T-helper 17 cell (primary cell): ENCODE measurements at places on chromosomes 16 and 17.

DNA sequence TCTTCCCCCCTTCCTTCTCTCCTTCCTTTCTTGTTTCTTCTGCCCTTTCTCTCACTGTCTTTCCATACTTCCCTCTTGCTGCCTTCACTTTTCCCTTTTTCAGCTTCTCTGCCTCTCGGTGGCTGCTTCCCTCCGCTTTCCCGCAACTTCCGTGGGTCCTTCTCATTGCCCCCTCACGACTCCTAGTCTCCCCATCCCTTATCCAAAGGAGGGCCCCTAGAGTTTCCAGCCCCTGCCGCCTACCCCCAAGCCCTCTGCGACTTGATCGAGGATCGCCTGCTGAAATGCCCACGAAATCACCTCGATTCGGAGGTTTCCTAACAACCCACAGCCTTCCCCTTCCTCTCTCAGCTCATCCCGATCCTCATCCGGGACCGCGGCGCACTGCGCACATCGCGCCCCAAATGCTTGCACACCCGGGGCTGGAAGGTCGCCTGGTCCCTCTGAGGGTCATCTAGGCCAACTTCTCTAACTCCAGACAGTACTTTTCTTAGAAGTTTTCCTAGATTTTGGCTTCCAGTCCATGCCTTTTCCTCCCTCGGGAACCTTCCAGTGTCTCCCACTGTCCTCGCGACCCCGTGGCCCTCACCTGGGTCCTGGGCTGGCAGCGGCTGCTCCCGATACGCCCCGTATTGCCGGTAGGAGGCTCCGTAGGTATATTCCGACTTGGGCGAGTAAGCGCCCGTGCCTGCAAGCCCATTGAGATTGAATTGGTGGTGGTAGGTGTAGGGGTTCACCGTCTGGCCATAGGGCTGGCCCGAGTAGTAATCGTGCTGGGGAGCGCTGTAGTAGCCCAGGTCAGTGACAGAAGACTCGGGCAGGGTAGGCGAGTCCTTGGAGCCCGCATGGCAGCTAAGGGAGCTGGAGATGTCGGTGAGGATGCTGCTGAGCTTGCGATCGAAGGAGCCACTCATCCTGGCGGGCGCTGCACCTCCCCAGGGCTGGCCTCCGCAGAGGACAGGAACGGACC lies 654 bp downstream of the DLX3 start:
- peak overlapping the region; percentile 10 for H3K27ac ChIP-seq
- peaks cover 31% of the 10 kb centered on the region for H3K4me1 ChIP-seq
- H3K4me3 ChIP-seq, result peak overlapping the region; percentile 95
- H3K27me3 ChIP-seq, result peaks cover 90% of the 10 kb centered on the region

- no peaks in the 10 kb centered on the region for H3K27me3 ChIP-seq
- DNase-seq, result no peak
- peaks cover 3% of the 10 kb centered on the region for H3K36me3 ChIP-seq
- peaks cover 14% of the 10 kb centered on the region for H3K4me1 ChIP-seq
Measured at GRCh38 chr16:1775006-1775845, 2.3 kb upstream of the MRPS34 start.

- peaks cover 7% of the 10 kb centered on the region for H3K4me1 ChIP-seq
- no peak overlapping the region for H3K27ac ChIP-seq
Measured at GRCh38 chr16:4273858-4274311, 1.1 kb upstream of the TFAP4 start.

GRCh38 chr16:70635336-70636016 lies 10.9 kb upstream of the IL34 start:
- peaks cover 4% of the 10 kb centered on the region for H3K36me3 ChIP-seq
- no peak for DNase-seq
- no peaks in the 10 kb centered on the region for H3K4me1 ChIP-seq
- H3K27ac ChIP-seq, result no peak overlapping the region

- H3K27ac ChIP-seq, result no peak overlapping the region
- H3K36me3 ChIP-seq, result peaks cover 9% of the 10 kb centered on the region
- H3K4me1 ChIP-seq, result peaks cover 2% of the 10 kb centered on the region
- no peaks in the 10 kb centered on the region for H3K27me3 ChIP-seq
- DNase-seq, result no peak
Measured at GRCh38 chr16:30985401-30986128, 558 bp downstream of the HSD3B7 start.

GRCh38 chr16:82639666-82640336 lies 13.0 kb downstream of the CDH13 start:
- no peaks in the 10 kb centered on the region for H3K36me3 ChIP-seq
- peak; percentile 31 for DNase-seq
- peaks cover 15% of the 10 kb centered on the region for H3K27me3 ChIP-seq
- peaks cover 13% of the 10 kb centered on the region for H3K4me1 ChIP-seq
- no peak overlapping the region for H3K4me3 ChIP-seq
- no peak overlapping the region for H3K27ac ChIP-seq

DNA sequence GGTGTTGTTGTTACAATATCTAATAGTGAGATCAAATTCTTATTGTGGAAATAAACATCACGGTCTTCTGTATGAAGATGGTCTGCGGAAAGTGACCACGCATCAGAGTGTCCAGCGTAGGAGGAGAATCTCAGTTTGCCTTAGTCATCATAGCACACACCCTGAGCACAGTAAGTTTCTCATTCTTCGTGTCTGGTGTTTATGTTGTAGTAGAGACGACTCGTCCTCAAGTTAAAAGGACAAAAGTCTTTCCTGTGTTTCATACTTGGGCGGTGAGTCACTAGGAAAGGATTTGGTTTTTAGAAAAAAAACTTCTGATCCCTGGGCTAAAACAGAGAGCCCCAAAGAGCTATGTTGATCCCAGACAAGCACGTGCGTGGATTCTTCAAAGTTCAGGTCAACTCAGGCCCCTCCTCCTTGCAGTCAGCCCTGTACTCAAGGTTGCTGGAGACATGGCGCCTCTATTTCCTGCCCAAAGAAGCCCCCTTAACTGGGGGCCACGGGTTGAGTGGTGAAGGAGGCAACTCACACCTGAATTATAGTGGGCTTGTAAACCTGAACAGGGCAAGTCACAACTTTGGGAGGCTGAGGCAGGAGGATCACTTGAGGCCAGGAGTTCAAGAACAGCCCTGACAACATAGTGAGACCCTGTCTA lies 170.4 kb downstream of the ZFHX3 start:
- no peak for DNase-seq
- H3K4me1 ChIP-seq, result no peaks in the 10 kb centered on the region
- no peaks in the 10 kb centered on the region for H3K36me3 ChIP-seq
- H3K27ac ChIP-seq, result no peak overlapping the region
- peaks cover 20% of the 10 kb centered on the region for H3K27me3 ChIP-seq

GRCh38 chr17:74712756-74713155 lies at the start of gene CD300LF:
CD300LF (minus strand) TSS chr17:74712923; CDS start chr17:74712866, 57 bp downstream.
- no peak within 1 kb of the TSS for H3K27ac ChIP-seq
- H3K36me3 ChIP-seq, result peaks cover 4% of the 10 kb centered on the region
- DNase-seq, result no peak

DNA sequence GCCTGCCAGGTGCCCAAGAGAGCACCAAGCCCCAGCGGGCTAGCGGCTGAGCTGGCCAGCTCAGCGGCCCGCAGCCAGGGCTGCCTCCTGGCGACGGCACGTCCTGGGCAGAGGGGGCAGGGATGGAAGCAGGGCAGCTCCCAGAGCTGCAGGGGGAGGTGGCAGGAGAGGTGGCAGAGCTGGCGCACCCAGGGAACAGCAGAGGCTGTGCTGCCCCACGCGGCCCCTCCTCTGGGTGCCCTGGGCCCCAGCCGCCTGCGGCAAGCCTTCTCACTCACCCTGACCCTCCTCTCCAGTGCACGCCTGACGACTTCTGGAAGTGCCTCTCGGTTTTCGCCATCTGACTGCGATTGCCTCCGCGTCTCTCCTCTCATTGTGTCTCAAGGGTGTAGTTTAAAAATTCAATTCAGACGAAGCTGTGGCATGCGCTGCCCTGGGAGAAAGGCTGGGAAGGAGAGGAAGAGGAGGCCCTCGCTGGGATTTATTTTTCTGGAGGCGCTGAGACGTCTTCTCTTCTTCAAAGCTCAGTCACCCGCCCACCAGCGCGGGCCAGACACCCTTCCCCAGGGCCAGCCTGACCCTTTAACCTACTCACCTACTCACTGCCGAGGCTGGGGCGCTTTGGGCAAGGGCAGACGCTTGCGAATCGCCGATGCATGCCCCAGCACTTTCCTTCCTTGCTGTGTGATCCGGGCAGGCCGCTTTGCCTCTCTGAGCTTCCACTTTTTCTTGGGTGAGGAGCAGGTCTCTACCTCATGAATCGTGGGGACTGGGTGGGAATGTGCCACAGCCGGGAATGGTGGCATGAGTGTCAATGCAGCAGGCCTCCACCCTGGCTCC lies 24.9 kb downstream of the GSE1 start:
- peaks cover 4% of the 10 kb centered on the region for H3K4me1 ChIP-seq
- DNase-seq, result no peak
- H3K4me3 ChIP-seq, result no peak overlapping the region

- DNase-seq, result no peak
- H3K36me3 ChIP-seq, result peaks cover 1% of the 10 kb centered on the region
- H3K4me3 ChIP-seq, result no peak overlapping the region
- peak overlapping the region; percentile 2 for H3K27ac ChIP-seq
- H3K4me1 ChIP-seq, result peaks cover 15% of the 10 kb centered on the region
Measured at GRCh38 chr17:48259694-48260291, 152.2 kb downstream of the SNX11 start.

GRCh38 chr16:28986046-28986445 lies 1.2 kb downstream of the LAT start:
- H3K4me1 ChIP-seq, result peaks cover 54% of the 10 kb centered on the region
- peaks cover 27% of the 10 kb centered on the region for H3K36me3 ChIP-seq
- no peaks in the 10 kb centered on the region for H3K27me3 ChIP-seq
- peak overlapping the region; percentile 98 for H3K4me3 ChIP-seq
- DNase-seq, result no peak

GRCh38 chr17:75791254-75791653 lies 6.6 kb downstream of the UNK start:
- H3K4me3 ChIP-seq, result no peak overlapping the region
- no peak for DNase-seq
- H3K27ac ChIP-seq, result no peak overlapping the region
- peaks cover 2% of the 10 kb centered on the region for H3K4me1 ChIP-seq

DNA sequence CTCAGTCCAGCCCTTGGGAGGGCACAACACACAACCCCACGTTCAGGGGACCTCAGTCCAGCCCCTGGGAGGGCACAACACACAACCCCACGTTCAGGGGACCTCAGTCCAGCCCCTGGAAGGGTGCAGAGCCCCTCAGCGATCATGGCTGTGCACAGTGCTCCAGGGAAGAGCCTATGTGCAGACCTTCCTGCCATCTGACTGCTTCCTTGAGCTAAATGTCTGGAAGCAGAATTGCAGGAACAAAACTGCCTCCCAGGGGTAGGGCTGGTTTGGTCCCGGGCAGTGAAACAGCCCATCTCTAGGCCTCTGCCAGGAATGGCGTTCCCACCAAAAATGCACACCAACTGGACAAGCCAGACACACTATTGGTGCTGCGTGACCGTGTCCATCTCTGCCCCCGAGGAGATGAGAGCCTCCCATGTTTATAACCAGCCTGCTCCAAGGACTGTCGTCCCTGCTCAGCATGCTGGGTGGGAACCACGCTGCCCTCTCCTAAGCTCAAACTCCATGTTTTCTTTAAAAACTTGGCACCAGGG lies 44.0 kb downstream of the ZNF276 start:
- DNase-seq, result no peak
- peak overlapping the region; percentile 90 for H3K27ac ChIP-seq
- H3K27me3 ChIP-seq, result no peaks in the 10 kb centered on the region
- H3K36me3 ChIP-seq, result no peaks in the 10 kb centered on the region
- peaks cover 25% of the 10 kb centered on the region for H3K4me1 ChIP-seq

GRCh38 chr16:24685539-24686432 lies 43.7 kb upstream of the TNRC6A start:
- no peak overlapping the region for H3K4me3 ChIP-seq
- DNase-seq, result no peak
- peaks cover 4% of the 10 kb centered on the region for H3K4me1 ChIP-seq

DNA sequence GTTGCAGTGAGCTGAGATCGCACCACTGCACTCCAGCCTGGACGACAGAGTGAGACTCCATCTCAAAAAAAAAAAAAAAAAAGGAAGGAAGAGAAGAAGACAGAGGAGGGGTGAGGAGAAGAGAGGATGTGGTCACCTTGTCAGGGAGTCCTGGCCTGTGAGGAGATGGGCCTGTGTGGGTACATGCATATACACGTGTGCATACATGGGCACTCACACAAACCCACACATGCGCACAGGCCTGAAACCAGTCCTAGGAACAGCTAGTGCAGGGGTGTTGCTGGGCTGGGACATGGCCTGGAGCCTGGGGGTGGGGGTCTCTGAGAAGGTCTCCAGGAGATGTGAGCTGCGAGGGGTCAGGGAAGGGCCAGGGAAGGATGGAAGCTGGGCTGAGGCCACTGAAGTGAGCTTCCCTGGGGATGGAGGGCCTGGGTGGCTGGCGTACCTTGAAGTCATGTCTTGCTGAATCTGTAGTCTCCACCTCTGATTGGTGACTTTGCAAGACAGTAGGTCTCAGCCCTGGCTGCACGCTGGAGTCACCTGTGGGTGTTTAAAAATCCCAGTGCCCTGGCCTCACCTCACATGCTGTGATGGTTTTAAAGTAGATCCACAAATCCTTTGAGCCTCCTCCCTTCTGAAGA lies 72.4 kb downstream of the MRM1 start:
- H3K27ac ChIP-seq, result peak overlapping the region; percentile 63
- H3K4me1 ChIP-seq, result peaks cover 41% of the 10 kb centered on the region
- H3K27me3 ChIP-seq, result no peaks in the 10 kb centered on the region

- no peak for DNase-seq
- H3K27ac ChIP-seq, result peak overlapping the region; percentile 100
- no peaks in the 10 kb centered on the region for H3K36me3 ChIP-seq
- H3K27me3 ChIP-seq, result no peaks in the 10 kb centered on the region
- H3K4me1 ChIP-seq, result peaks cover 65% of the 10 kb centered on the region
Measured at GRCh38 chr16:84753412-84754326, 53.9 kb downstream of the USP10 start.

- peaks cover 12% of the 10 kb centered on the region for H3K27me3 ChIP-seq
- no peaks in the 10 kb centered on the region for H3K36me3 ChIP-seq
- no peak overlapping the region for H3K27ac ChIP-seq
- no peak for DNase-seq
Measured at GRCh38 chr17:81315129-81315884, 20.2 kb upstream of the SLC38A10 start.

- no peak overlapping the region for H3K27ac ChIP-seq
- peaks cover 6% of the 10 kb centered on the region for H3K4me1 ChIP-seq
- no peaks in the 10 kb centered on the region for H3K36me3 ChIP-seq
- peaks cover 37% of the 10 kb centered on the region for H3K27me3 ChIP-seq
- no peak overlapping the region for H3K4me3 ChIP-seq
Measured at GRCh38 chr17:81027591-81028505, 7.1 kb upstream of the BAIAP2 start.

DNA sequence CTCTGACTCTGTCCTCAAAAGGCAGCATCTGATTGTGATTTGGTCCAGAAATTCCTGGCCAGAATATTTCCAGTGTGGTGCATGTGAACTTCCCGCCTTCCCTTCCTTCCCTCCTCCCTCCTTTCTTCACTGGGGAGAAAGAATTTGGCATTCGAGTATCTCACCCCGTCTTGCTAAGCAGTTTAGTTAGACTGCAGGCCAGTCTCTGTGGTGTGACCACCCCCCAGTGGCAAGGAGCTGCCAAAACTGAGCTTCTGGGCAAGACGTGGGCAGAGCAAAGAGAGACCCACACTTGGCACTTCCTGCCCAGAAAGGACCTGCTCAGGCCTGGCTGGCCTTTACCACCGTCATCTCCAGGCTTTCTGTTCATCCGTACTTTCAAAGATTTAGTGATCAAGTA lies 36.4 kb downstream of the SNX20 start:
- H3K4me3 ChIP-seq, result no peak overlapping the region
- no peak overlapping the region for H3K27ac ChIP-seq
- H3K27me3 ChIP-seq, result no peaks in the 10 kb centered on the region

GRCh38 chr17:75087558-75088453 lies at the start of gene SLC16A5:
SLC16A5 (plus strand) TSS chr17:75087954; CDS start chr17:75093637, 5,683 bp downstream.
- H3K27me3 ChIP-seq, result no peaks in the 10 kb centered on the region
- peaks cover 54% of the 10 kb centered on the region for H3K4me1 ChIP-seq

GRCh38 chr17:14334919-14335318 lies 34.0 kb downstream of the HS3ST3B1 start:
- peak overlapping the region; percentile 82 for H3K27ac ChIP-seq
- no peak overlapping the region for H3K4me3 ChIP-seq
- peaks cover 65% of the 10 kb centered on the region for H3K4me1 ChIP-seq
